ENCODE measurements at places on chromosomes 4 and X.

GRCh38 chr4:125677665-125678307 is 363.0 kb downstream of the FAT4 start:
- peak; percentile 33 for DNase-seq

GRCh38 chr4:139958739-139959098 is 195.3 kb downstream of the MAML3 start:
- no peak for DNase-seq

GRCh38 chrX:122579526-122579925 is 604.6 kb upstream of the GRIA3 start:
- no peak for DNase-seq

- DNase-seq = no peak
Measured at GRCh38 chrX:150848914-150849365, 49.5 kb downstream of the CD99L2 start.

- no peak for DNase-seq
Measured at GRCh38 chr4:44421330-44422065, 27.1 kb downstream of the KCTD8 start.

GRCh38 chrX:71245159-71245558 is 8.8 kb downstream of the ZMYM3 start:
- DNase-seq = no peak

DNA sequence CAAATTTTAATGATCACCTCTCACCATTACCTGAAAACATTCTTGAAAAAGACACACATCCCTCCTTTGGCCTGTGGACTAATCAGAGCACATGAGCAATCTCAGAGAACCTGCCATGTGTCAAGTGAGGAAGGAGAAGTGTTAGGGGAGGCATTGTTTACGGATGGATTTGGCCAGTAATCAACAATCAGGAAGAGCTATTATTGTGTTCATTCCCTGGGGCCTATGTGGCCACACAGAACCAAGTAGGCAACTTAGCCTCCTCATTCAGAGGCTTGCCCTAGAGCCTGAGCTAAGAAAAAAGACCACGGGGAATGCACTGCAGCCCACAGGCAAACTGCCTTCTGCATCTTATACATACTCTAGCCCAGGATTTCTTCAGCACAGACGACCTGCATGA is 40.6 kb upstream of the DOCK11 start:
- no peak for DNase-seq

DNA sequence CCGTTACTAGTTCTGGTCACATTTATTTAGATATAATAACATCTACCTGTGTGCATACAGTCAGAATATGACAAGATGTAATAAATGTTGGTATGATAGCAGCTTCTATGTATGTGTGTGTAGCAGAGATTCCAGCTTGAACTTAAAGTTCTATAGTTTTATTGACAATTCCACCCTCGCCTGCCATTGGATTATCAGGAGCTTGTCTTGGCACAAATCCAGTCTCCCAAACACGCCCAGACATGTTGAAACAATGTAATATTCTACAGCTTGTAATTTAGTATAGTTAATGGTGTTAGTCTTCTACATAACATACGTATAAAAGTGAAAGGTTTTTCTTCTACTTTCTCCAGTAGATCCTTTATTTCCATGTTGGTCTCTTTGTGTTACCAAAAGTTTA is 44.4 kb downstream of the BBS12 start:
- peak; percentile 55 for DNase-seq

DNA sequence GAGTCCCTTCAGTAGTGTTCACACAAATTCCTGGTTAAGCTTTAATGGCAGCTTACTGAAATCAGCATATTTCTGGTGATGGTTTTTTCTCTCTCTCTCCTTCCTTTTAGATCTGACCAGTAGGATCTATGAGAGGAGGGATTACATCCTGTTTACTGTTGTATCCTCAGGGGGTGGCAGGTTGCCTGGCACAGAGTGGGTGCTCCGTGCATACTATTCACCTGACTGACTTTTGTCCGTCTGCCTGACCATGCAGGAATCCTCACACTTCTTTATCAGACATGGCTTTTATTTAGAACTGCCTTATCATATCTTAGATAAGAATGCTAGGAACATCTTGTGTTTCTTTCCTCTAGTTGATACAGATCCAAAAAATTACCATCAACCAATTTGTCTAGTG is 29.6 kb downstream of the MCUB start:
- no peak for DNase-seq

- no peak for DNase-seq
Measured at GRCh38 chr4:42712854-42713253, 55.9 kb upstream of the ATP8A1 start.

DNA sequence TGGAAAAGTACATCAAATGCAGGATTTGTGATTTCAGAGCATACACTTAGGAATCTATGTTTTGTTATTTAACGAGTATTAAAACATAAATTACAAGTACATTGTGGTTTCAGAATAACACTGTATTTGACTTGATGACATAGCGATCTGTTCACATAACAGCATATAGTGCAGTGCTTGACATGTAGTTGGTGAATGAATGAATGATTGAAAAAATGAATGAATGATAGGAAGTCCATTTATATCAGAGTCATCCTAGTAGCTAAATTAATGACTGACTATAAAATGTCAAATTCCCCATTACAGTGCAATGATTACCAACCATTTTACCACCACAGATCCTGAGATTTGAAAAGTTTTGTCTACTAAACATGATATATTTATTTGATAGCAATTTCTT is 114.6 kb upstream of the FAT1 start:
- no peak for DNase-seq

GRCh38 chr4:118760092-118760491 is 74.9 kb downstream of the METTL14 start:
- no peak for DNase-seq

- DNase-seq = peak; percentile 68
Measured at GRCh38 chr4:183448436-183448835, 4.0 kb downstream of the CDKN2AIP start.

DNA sequence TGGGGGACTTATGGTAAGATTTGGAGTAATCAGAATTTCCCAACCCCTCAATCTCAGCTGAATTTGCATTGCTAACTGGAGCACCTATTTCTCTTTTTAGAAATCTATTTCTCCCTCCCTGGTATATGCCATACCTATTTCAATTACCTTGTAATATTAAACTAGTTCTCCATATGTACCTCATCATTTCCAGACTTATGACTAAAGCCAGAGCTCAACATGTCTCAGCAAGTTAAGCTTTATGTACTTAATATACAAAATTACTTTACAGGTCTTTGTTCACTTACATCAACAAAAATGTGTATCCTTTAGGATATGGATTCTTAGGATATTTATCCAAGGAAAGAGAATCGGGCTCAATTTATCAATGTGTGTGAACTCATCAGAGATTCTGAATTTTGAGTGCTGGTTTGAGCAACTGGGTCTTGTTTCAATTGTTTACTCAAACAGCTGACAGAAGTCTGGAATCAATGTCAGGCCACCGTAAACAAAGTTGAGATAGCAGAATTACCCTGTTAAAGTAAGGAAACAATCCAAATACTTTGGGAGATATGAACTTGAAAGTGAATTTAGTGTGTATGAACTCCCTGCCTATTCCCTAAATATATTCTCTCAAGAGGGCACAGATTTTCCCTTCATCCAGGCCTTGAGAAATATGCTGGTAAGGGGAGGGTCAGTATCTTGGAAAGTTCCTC is 199.6 kb downstream of the VEGFC start:
- no peak for DNase-seq

DNA sequence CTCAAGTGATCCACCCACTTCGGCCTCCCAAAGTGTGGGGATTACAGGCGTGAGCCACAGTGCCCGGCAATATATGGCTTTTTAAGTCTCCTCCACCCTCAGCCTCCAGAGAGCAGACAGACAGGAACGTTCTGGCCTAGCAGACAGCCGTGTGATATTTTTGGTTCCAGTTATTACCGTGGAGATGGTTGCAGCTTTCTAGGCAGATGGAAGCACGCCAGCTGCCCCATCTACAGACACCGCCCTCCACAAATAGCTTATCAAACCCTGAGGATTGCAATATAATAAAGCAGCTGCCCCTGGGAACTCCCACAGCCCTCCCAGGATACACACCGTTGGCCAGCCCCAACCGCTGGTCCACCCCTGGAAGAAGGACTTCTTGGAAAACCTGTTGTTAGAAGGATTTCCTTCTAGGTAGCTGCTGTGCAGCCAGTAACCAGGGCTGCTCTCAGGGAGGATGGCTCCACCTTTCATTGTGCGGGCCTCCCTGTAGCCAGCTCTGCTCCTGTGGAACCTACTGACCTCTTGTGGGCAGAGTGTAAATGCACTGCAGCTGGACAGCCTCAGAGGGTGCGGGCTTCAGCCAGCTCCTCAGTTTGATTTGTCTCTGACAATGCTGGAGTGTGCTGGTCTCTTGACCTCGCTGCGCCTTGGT is 44.0 kb downstream of the SLC25A5 start:
- peak; percentile 76 for DNase-seq

GRCh38 chrX:118579417-118579816 is 83.8 kb downstream of the DOCK11 start:
- no peak for DNase-seq

DNA sequence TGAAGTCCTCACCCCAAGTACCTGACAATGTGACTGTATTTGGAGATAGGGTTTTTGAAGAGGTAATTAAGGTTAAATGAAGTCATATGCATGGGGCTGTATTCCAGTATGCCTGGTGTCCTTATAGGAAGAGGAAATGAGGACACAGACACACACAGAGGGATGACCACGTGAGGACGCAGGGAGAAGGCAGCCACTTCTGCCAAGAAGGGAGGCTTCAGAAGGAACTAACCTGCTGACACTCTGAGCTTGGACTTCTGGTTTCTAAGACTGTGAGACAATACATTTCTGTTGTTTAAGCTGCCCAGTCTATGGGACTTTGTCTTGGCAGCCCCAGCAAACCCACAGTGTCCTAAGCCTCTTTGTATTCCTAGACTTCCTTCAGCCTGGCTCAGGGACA is 3.0 kb upstream of the SLC2A9 start:
- no peak for DNase-seq

GRCh38 chr4:167854881-167855280 is 237.5 kb upstream of the ANXA10 start:
- no peak for DNase-seq

GRCh38 chr4:125254106-125254505 is 60.6 kb upstream of the FAT4 start:
- DNase-seq = peak; percentile 84

DNA sequence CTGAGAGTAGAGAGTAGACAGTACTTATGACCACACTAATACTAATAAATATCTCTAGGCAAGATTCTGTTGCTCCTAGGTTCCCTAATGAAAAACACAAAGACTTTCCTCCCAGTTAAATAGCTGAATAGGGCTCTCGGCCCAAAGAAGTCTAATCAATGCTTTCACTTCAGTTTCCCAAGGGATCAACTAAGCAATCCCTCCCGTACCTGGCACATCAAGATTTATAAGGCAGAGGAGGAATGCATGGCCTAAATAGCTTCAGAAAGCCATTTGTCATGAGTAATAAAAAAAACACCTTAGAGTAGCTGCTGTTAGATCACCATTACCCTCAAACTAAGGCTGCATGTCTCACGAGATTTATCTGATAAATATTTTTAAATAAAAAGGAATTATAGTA is 56.8 kb upstream of the EXOC1L start:
- no peak for DNase-seq

DNA sequence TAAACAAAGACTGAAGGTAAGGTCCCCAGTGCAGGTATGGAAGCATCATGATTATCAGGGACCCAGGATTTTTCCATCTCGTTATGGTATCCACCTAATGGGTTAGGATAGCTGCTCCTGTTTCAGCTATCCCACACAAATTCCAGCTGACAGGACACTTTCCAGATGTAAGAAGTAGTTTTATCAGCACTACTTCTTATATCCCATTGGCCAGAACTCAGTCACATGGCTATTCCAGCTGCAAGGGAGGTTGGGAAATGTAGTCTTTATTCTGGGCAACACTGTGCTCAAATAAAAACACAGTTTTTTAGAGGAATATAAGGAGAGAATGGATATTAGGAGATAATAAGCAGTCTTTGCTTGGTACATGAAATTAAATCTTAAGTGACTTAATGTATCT is 96.7 kb downstream of the SRPX start:
- no peak for DNase-seq

DNA sequence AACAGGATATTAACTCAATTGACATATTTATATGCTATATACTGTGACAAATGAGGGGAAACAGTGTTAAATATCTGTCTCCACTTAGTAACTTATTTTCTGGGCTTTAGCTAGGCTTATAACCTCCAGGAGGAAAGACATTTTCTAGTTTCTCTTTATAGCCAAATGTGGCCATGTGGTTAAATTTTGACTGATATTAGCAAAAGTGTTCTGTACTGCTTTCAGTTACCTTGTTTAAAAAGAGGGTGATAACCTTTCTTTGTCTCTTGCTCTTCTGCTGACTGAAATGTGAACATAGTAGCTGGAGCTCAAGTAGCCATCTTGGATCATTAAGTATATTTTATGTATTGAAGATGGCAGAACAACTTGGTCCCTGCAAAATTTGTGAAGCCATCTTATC is 253.7 kb downstream of the PDHA2 start:
- DNase-seq = no peak

DNA sequence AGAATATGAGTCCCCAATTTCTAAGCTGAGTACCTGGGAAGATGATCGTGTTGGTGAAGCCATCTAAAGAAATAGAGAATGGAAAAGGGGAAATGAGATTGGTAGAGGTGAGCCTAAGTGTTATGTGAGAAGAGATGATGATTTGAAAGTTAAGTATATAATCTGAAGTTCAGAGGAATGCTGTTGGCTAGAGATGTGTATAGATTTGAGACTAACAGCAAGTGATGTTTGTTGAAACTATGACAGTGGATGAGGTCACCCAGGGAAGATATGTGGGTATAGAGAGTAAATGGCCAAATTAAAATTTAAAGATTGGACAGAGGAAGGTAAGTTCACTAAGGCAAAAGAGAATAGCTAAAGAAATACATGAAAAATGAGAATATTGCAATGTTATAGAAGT is 324.2 kb downstream of the MAPK10 start:
- peak; percentile 27 for DNase-seq

- no peak for DNase-seq
Measured at GRCh38 chr4:91058345-91058744, 931.2 kb downstream of the CCSER1 start.

- no peak for DNase-seq
Measured at GRCh38 chr4:6875431-6875831, 34.2 kb upstream of the TBC1D14 start.

GRCh38 chr4:139658185-139658584 is 7.4 kb upstream of the MGST2 start:
- DNase-seq = no peak

GRCh38 chrX:13876652-13877051 is 59.8 kb upstream of the GPM6B start:
- peak; percentile 22 for DNase-seq

GRCh38 chr4:90165883-90166282 is 38.7 kb downstream of the CCSER1 start:
- DNase-seq = no peak

GRCh38 chrX:153352858-153353257 is 18.9 kb downstream of the ZNF275 start:
- no peak for DNase-seq

- DNase-seq = no peak
Measured at GRCh38 chrX:10039821-10040793, 72.9 kb downstream of the CLDN34 start.

GRCh38 chr4:7422898-7423180 is 11.9 kb downstream of the PSAPL1 start:
- no peak for DNase-seq
